ENCODE measurements at places on chromosomes 11 and 22.

GRCh38 chr11:2306452-2306823, 4.6 kb downstream of the TSPAN32 start:
- DNase-seq, result peak; percentile 63

DNA sequence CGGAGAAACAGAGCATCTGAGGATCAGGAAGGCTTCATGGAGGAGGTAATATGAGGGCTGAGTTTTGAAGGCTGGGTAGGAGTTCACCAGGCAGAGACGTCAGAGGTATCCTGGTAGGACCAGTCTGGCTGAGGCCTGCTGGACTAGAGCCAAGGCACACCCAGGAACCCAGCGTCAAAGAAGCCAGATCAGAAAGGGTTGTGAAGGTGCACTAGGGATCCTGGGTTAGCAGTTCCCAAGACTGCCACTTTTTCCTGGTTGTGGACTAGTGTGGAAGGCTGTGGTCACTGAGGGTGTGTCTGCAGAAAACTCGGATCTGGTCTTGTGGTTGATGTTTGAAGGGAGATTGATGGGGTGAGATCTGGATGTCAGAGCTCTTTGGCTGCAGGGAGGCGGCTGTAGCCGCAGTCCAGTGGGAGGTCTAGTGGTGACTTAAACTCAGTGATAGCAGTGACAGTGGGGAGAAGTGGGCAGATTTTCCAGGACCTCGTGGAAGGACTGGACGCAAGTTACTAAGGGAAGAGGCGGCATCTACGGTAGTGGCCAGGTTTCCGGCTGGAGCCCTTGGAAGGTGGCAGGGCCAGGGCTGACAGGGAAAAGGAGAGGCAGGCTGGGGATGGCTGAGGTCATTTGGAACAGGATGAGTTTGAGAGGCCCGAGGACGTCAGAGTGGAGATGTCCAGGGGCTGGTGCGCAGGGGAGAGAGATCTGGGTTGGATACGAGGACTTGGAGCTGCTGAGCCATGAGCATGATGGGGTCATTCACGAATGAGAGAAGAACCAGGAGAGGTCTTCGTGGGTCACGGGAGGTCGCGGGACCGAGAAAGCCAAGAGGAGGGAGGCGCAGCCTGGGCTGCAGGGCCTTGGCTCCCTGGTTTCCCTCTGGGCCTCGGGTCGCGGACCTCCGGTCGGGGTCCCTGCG, 10.9 kb downstream of the RELA start:
- peak; percentile 29 for DNase-seq

DNA sequence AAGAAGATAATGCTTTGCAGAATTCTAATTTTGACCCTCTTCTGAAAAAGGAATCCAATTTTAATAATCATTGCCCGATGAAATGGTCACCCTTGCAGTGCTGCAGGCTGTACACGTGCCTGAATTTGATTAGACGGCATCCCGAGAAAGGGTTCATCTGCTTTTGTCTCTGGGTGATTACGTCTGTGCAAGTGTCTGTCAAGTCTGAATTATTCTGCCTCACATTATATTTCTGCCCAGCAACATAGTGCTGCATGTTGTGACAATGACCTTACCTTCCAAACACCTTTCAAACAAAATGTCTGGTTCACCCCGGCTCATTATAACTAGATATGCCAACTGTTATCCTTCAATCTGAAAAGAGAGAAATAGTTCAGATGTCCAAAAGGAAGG, 164.1 kb downstream of the MAML2 start:
- DNase-seq, result no peak

DNA sequence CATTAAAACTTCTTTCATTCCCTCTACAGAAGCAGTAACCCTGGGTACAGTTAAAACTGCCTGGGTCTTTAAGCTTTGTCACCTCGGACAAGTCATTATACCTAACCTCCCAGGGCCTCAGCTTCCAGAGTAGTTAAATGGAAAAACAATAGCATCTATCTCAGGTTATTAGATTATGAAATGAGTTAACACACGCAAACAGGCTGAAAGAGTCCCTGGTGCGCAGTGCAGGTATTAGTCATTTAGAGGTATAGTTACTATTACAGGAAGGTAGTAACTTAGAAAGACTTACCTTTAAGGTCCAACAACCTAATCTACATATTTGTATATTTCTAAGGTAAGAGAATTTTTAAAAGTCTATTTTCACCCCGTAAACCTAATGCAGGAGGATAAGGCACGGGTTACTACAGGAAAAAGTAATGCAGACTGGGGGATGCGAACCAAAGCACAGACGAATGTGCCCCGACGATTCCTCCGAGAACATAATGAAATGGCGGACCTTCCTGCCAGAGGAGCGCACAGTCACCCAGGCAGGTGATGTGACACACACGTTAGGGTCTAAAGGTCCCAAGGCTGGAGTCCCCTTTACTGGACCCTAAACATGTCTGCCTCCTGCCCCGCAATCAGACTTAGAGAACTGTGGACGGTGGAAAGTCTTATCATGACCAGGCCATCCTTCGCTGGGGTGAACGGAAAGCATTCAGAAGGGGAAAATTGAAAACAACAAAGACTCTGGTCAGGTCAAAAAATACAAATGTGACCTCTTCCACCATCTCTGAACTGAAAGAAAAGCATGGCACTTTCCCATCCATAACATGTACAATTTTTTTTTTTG, 1.3 kb downstream of the NAP1L4 start:
- peak; percentile 35 for DNase-seq

GRCh38 chr11:117876059-117876340, 458 bp downstream of the FXYD6 start:
- DNase-seq, result peak; percentile 45
